ENCODE measurements at places on chromosomes 11 and 22. TPM values are rescaled to one million over a fixed set of nuclear protein-coding genes. Genes with fewer than 3 reads are reported as not detected.

The APOBEC3G gene
- 2.1 TPM for total RNA-seq

The PARVA gene
- 40.0 TPM for total RNA-seq

The TBX1 gene
- not detected for total RNA-seq

The EI24 gene
- 121 TPM for total RNA-seq

DNA sequence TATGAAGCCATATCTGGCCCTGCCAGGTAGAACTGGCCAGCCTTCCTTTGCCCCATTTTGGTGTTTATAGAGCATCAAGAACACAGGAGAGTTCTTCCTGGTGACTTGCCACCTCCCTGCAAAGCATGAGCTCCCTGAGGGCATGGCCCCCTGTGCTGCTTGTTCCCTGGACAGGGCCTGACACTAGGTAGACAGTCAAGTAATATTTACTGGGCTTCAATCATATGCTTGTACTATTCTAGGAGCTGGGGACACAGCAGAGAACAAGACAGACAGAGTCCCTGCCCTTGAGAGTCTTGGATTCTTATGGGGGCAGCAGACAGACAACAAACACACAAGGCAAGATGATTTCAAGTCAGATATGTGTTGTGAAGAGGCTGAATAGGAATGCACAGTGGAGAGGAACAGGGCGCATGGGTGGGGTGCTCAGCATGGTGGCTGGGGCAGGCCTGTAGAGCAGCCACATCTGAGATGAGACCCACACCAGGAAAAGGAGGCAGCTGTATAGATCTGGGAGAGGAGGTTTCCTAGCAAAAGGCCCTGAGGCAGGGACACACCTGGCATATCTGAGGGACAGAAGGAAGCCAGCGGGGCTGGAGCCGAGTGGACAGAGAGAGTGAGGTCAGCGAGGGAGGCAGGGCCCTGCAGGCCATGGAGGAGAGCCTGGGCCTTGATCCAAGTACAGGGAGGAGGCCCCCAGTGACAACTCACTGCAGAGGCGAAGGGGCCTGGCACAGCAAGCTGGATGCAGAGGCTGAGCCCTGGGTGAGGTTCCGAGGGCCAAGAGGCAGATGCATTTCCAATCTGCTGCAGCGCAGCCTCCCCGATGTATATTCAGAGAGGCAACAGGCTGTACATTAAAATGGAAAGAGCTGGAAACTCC is 10.2 kb upstream of the CBX6 start:
- DNase-seq, result no peak

DNA sequence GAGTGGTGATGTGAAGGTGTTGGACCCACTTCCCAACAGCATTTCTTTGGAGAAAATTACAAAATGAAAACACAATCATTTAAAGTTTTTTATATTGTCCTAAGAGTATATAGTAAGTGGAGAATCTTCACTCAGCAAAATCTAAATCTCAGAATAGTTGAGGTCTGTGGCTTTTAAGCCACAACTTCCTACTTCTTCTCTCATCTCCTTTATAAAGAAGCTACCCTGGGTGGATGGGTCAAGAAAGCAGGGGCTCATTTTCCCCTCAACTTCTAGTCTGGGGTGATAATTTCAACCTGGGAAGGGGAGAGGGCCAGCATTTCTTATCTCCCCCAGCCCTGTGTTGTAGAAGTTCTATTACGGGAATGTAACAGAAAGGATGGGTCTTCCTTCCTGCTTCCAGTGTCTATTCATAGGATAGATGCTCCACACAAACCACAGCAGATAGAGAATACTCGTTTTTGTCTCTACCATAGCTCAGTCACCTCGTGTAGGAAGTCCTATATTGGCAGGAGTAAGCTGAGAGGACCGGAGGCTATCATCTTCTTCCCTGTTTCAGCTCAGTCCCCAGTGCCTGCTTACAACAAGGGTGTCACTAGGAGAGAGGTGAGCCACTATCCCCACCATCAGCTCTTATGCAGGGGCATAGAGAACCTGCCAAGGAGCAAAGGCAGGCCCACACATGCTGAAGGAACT is 341.5 kb downstream of the CASP12 start:
- no peak for DNase-seq

GRCh38 chr11:71213696-71214552 is 38.5 kb downstream of the SHANK2 start:
- no peak for DNase-seq

GRCh38 chr11:57425565-57426438 is 1.1 kb downstream of the SLC43A3 start:
- DNase-seq, result no peak
